C1 segment of cervical spinal cord (tissue), 14 donors: ENCODE measurements at places on chromosomes 1 and 21.
A peak's percentile ranks its signal among the peaks of the same experiment; 100 is the strongest.

DNA sequence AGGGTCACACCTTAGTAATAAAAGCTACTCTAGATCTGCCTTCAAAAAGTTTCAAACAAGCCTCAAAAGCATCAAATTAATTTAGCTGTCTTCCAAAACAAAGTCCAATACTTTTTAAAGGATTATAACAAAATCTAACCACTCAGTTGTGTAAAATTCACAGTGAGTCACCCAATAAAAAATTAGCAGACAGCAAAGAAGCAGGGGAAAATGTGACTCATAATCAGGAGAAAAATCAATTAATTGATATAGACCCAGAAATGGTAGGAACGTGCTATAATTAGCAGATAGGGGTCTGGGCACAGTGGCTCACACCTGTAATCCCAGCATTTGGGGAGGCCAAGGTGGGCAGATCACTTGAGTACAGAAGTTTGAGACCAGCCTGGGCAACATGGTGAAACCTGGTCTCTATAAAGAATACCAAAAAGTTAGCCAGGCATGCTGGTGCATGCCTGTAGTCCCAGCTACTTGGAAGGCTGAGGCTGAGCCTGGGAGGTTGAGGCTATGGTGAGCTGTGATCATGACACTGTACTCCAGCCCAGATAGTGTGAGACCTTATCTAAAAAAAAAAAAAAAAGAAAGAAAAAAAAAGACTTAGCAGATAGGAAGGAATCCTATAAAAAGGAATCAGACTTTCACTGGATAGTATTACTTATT lies 8.1 kb upstream of the MYOG start:
- DNase-seq: no peak

DNA sequence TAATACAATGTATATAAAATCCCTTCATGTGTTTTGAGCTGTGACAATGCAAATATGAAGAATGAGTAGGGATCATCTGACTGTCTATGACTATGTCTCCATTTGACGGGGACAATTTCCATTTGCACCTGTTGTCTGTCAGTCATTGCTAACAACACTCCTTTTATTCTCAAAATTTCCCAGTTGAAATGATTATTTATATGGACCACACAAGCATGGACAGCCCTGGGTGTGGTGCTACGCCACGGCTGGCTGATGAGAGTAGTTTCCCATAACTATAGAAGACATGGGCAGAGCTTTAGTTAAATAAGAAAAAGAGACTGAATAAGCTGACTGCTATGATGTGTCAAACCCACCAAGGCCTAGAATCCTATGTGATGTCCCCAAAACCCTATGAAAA lies 135.8 kb downstream of the MAP3K21 start:
- DNase-seq: no peak

GRCh38 chr1:59071876-59072582 lies 224.9 kb upstream of the FGGY start:
- no peak for DNase-seq

- peak; percentile 27 for DNase-seq
Measured at GRCh38 chr1:22850681-22851080, 122.0 kb downstream of the LACTBL1 start.

GRCh38 chr1:23163395-23163794 lies 5.3 kb downstream of the LUZP1 start:
- no peak for DNase-seq

DNA sequence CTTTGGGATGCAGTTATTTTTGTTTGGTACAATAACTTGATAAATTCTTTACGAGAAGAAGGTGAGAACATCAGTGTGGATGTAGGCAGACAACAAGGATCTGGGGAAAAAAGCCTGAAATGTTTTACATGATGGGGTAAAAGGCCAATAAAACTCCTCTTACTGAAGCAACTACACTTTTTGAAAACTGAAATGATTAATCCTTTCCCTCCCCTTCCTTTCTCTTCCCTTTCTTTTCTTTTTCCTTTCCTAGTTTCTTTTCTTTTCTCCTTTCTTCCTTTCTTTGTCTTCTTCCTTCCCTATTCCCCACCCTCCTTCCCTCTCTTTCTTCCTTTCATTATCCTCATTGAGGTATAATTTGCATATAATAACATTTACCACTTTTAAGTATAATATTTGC lies 24.6 kb downstream of the F5 start:
- DNase-seq: no peak

GRCh38 chr1:16484931-16485330 lies 29.2 kb downstream of the RNU1-1 start:
- DNase-seq: no peak

DNA sequence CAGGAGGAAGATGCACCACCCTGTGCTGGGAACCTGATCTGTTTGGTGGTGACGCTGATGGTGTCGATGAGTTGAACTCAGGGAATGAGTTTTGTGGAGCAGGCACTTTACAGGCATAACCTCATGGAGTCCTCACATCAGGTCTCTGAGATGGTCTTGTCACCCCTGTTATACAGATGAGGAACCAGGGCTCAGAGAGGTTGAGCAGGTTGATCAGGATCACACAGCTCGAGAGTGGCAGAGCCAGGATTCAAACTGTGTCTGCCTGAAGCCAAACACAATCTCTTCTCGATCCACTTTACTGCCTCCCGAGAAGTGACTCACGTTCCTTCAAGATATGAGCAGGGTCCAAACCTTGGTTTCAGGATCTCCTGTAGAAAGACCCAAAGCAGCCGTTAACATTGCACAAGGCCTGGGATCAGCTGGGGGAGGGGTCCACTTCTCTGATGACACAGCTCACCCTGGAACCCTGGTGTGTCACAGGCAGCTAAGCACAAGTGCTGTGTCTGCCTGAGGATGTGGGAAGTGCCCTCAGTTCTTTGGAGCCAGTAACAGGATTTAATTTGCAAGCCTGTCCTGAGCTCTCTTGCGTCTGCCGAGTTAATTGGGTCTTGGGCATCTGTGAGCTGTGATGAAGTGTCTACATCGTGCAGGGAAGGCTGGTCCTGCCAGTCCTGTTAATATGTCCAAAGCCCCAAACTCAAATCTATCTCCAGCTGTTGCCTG lies 65.4 kb upstream of the STUM start:
- no peak for DNase-seq

GRCh38 chr21:45095505-45095904 lies 21.1 kb downstream of the ADARB1 start:
- no peak for DNase-seq

GRCh38 chr1:41866285-41866684 lies 52.4 kb downstream of the HIVEP3 start:
- peak; percentile 15 for DNase-seq
